ENCODE measurements at places on chromosomes 2 and 18.

GRCh38 chr2:218631837-218632236, 24.1 kb downstream of the PLCD4 start:
- H3K27ac ChIP-seq = no peak overlapping the region
- H3K4me1 ChIP-seq = no peaks in the 10 kb centered on the region
- DNase-seq = no peak
- no peak overlapping the region for H3K4me3 ChIP-seq
- peaks cover 8% of the 10 kb centered on the region for H3K36me3 ChIP-seq
- H3K27me3 ChIP-seq = no peaks in the 10 kb centered on the region

- H3K36me3 ChIP-seq = peaks cover 2% of the 10 kb centered on the region
- H3K27ac ChIP-seq = no peak overlapping the region
- H3K4me3 ChIP-seq = no peak overlapping the region
- no peaks in the 10 kb centered on the region for H3K27me3 ChIP-seq
These were observed 57.0 kb downstream of the CUL3 start for GRCh38 chr2:224528171-224528570.

DNA sequence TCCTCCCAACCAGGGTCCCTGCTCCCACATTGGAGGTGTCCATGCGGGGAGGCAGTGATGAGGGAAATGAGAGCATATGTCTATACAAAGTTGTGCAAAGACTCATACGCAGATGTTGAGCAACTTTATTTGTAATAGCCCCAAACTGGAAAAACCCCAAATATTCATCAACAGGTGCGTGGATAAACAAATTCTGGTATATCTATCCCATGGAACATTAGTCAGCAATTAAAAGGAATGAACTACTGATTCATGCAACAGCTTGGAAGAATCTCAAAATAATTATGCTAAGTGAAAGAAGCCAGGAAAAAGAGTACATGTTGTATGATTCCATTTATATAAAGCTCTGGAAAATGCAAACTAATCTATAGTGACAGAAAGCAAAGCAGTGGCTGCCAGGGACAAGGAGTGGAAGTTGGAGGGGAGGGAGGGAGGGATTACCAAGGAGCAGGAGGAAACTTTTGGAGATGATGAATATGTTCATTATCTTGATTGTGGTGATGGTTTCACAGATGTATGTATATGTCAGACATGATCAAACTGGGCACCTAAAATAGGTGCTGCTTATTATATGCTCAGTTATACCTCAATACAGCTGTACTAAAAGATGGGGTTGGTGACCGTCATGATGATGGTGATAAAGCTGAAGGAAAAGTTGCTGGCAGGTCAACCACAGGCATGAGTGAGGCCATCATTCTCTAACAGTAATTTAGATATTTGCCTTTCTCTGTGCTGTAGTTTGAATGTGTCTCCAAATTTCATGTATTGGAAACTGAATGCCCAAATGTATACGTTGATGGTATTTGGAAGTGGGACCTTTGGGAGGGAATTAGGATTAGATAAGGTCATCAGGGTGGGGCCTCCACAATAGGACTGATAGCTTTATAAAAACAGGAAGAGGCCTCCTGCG, 270.9 kb downstream of the CYP26B1 start:
- no peaks in the 10 kb centered on the region for H3K27me3 ChIP-seq
- no peak for DNase-seq
- no peak overlapping the region for H3K27ac ChIP-seq
- no peak overlapping the region for H3K4me3 ChIP-seq
- no peaks in the 10 kb centered on the region for H3K36me3 ChIP-seq
- H3K4me1 ChIP-seq = no peaks in the 10 kb centered on the region

- H3K27me3 ChIP-seq = no peaks in the 10 kb centered on the region
- no peak for DNase-seq
- H3K4me3 ChIP-seq = no peak overlapping the region
- H3K4me1 ChIP-seq = peaks cover 5% of the 10 kb centered on the region
- H3K36me3 ChIP-seq = no peaks in the 10 kb centered on the region
These were observed 3.9 kb upstream of the TNFRSF11A start for GRCh38 chr18:62321201-62321600.

GRCh38 chr2:154343282-154343681, 355.2 kb upstream of the KCNJ3 start:
- no peaks in the 10 kb centered on the region for H3K36me3 ChIP-seq
- H3K4me3 ChIP-seq = no peak overlapping the region
- H3K27ac ChIP-seq = no peak overlapping the region
- no peak for DNase-seq

DNA sequence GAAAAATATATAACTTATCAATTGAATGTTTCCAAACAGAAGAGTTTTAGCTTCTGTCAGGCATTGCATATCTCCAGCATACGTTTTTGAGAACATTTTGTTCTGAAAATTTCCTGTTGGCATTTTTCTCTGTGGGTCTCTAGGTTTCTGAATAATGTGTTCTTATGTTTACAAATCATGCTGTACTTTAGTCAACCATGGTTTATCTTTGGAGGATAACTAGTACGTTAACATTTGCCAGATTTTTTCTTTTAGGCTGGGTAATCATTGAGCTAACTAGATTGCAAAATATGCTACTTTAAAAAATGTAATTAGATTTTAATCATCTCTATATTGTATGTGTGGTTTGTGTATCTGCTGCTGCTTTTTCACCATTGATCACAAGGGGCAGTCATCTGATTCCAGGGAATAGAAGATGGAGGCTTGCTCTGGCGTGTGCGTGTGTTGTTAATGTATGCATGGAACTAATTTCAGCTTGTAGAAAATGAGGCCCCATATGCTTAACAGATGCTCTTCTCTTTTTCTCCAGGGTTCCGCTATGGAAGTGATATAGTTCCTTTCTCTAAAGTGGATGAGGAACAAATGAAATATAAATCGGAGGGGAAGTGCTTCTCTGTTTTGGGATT, 21.3 kb downstream of the XRCC5 start:
- peaks cover 21% of the 10 kb centered on the region for H3K36me3 ChIP-seq
- H3K27ac ChIP-seq = no peak overlapping the region
- H3K27me3 ChIP-seq = no peaks in the 10 kb centered on the region
- no peak overlapping the region for H3K4me3 ChIP-seq

DNA sequence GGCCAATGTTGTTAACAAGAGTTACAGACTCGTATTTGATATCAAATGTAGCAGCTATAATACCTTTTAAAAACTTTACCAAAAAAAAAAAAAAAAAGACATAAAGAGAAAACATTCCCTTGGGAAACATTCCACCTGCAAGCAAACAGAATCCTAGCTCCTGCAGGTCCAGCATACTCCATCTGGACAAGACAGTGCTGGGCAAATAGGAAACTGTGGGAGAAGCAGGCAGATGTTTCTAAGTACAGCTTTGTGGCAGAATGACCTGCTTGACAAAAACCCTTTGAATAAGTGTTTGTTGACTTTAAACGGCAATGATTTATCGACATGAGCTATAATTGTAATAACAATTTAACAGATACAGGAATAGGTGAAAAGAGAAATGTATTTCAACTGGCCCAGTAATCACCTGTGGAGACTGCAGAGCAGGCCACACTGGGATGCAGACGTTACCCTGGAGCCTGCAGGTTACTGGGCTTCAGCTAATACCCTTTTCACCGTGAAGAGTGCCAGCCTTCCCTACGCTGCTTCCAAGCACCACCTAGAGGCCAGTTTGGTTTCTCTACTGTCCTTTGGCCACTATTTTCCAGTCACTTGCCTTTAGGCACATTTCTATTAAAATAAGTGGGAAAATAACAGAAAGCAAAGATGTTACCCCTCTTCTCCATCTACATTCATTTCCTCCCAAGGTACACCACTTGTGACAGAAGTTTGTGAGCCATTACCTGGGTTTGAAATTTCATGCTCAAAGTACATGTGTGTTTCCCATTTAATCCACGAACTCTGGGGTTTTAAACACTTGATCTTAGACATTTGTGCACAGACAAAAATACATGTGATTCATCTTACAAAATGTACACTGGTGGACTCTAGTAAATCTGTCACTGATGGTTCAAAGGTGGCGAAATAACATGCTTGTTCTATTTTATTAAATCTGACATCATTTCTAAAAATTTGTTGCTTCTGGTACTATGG, 96.9 kb upstream of the ZNF397 start:
- no peaks in the 10 kb centered on the region for H3K27me3 ChIP-seq
- peak; percentile 77 for DNase-seq
- H3K4me1 ChIP-seq = no peaks in the 10 kb centered on the region
- no peak overlapping the region for H3K4me3 ChIP-seq
- H3K36me3 ChIP-seq = no peaks in the 10 kb centered on the region
- no peak overlapping the region for H3K27ac ChIP-seq

- no peak overlapping the region for H3K4me3 ChIP-seq
- H3K36me3 ChIP-seq = no peaks in the 10 kb centered on the region
These were observed 24.3 kb upstream of the CDH20 start for GRCh38 chr18:61308795-61309393.

GRCh38 chr2:202237787-202238233, 587 bp downstream of the SUMO1 start:
- H3K4me1 ChIP-seq = no peaks in the 10 kb centered on the region
- H3K36me3 ChIP-seq = no peaks in the 10 kb centered on the region
- H3K27me3 ChIP-seq = no peaks in the 10 kb centered on the region
- peak overlapping the region; percentile 71 for H3K27ac ChIP-seq

DNA sequence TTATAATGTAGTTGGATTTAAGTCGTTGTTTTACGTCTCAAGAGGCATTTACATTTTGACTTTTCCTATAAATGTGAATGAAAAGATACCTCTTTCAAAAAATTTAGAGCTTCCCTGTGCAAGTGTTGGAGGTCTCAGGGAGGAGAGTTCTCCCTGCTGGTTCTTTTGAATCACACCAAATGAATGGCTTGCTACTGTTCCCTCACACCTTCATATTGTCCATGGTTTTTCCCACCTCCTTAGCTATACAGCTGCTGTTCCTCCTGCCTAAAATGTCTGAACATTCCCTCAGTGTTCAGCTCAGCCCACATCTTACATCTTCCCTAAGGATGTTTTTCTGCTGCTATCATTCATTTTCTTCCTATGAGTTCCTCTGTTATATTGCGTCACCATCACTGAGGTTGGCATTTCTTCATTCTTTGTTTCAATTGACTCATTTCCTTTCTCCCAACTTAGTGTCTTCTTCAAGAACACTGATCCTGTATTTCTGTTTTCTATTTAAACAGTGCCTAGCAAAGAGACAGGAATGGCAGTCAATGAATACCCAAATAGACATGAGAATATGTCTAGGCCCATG, 46.0 kb downstream of the COX7A2L start:
- H3K4me3 ChIP-seq = no peak overlapping the region
- no peaks in the 10 kb centered on the region for H3K4me1 ChIP-seq
- no peaks in the 10 kb centered on the region for H3K27me3 ChIP-seq
- H3K27ac ChIP-seq = no peak overlapping the region

DNA sequence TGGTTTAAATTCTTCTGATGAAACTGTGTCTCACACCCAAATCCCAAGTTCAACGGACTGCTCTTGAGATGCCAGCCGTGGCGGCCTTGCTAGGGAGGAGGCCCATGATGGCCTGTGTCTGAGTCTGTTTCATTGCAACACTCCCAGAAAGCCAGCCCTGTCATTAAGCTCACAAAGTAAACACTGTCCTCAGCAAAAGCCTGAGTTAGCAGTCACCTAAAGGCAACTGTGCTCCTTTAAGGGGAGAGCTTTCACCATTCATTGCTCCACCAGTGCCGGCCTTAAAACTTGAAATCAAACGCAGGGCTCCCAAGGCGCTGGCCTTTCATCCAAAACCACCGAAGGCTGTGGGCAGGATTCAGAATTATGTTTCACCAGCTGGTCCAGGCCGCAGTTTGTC, 42.5 kb upstream of the PPP1CB start:
- no peaks in the 10 kb centered on the region for H3K27me3 ChIP-seq
- H3K27ac ChIP-seq = no peak overlapping the region
- no peaks in the 10 kb centered on the region for H3K4me1 ChIP-seq
- no peaks in the 10 kb centered on the region for H3K36me3 ChIP-seq
- no peak overlapping the region for H3K4me3 ChIP-seq

- no peak overlapping the region for H3K27ac ChIP-seq
- H3K4me1 ChIP-seq = no peaks in the 10 kb centered on the region
- H3K36me3 ChIP-seq = no peaks in the 10 kb centered on the region
- H3K27me3 ChIP-seq = no peaks in the 10 kb centered on the region
These were observed 10.3 kb downstream of the MOCOS start for GRCh38 chr18:36197511-36198166.

- H3K4me3 ChIP-seq = no peak overlapping the region
- peak; percentile 44 for DNase-seq
- no peak overlapping the region for H3K27ac ChIP-seq
- no peaks in the 10 kb centered on the region for H3K4me1 ChIP-seq
- no peaks in the 10 kb centered on the region for H3K27me3 ChIP-seq
These were observed 143.1 kb upstream of the ZNF236 start for GRCh38 chr18:76679259-76679658.

DNA sequence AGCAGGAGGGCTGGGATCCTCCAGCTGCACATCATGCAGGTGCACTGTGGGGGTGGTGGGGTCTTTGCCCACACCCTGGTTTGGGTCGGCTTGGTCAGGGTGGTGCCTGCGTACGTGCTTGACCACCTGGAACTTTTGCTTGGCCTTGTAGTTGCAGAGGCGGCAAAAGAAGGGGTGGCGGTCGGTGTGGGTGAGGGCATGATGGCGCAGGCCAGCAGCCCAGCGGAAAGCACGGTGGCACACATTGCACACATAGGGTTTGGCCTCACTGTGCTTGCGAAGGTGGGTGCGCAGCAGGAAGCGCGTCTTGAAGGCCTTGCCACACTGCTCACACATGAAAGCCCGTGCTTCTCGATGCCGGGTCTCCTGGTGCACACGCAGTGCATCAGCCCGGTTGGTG, 21.1 kb downstream of the ZNF142 start:
- H3K27me3 ChIP-seq = no peaks in the 10 kb centered on the region
- no peak overlapping the region for H3K27ac ChIP-seq
- DNase-seq = no peak
- H3K4me1 ChIP-seq = no peaks in the 10 kb centered on the region
- peaks cover 34% of the 10 kb centered on the region for H3K36me3 ChIP-seq

DNA sequence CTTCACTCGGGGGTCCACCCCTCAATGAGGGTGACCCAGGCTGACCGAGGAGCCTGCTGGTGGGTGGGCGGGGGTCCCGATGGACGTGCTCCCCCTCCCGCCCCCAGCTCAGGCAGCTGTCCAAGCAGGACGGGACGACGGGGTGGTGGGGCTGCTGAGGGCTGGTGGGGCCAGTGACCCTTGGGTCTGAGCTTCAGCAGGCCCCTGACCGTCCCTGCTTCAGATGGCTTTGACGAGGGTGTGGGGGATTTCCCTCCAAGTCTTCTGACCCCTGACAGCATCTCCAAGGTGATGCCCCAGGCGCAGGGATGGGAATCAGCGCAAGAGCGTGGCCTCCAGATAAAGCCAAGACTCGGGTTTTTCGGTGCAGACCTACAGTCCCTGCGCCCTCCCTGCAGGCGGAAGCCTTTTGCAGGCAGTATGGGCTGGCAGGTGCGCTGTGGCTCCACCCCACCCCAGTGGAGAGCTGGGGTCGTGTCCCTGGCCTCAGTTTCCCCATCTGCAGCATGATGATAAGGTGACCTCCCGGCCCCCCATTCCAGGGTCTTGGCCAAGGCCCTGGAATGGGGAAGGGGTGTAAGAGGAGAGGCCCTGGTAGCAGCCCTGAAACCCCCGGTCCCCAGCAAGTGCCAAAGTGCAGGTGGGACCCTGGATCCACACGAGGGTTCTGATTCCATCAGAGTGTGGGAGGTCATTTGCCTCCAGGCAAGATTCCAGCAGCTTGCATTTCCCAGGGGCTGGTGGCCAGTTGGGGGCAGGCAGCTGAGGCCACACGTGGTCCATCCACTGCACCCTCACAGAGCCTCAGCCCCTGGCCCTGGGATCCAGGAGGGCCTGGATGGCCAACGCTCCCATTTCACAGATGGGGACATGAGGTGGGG, 8.7 kb downstream of the CROCC2 start:
- no peak overlapping the region for H3K4me3 ChIP-seq
- H3K27ac ChIP-seq = no peak overlapping the region
- H3K4me1 ChIP-seq = no peaks in the 10 kb centered on the region
- no peaks in the 10 kb centered on the region for H3K36me3 ChIP-seq

- no peaks in the 10 kb centered on the region for H3K4me1 ChIP-seq
- DNase-seq = no peak
- no peak overlapping the region for H3K27ac ChIP-seq
- H3K27me3 ChIP-seq = no peaks in the 10 kb centered on the region
These were observed 53.5 kb upstream of the LCLAT1 start for GRCh38 chr2:30393510-30393909.
